ENCODE measurements at places on chromosomes 6 and 20.

DNA sequence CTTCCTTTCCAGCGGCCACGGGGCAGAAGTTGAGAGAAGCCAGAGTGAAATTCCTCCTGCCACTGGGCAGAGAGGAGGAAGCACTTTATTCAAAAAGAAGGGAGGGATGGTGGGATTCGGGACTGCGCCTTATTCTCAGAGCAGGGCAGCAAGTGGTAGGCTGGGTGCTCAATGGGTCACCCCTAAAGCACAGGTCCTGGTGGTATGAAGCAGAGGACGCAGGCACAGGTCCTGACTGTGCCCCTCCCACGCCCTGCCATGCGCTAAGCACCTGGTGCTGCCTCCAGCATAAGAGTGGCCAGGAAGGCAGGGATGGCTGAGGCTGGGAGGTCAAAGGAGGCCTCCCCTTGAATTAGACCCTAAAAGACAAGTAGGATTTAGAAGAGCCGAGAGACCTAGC is 4.9 kb upstream of the GRM4 start:
- no peak for DNase-seq

GRCh38 chr20:58575776-58576602 is 60.8 kb upstream of the APCDD1L start:
- no peak for DNase-seq

DNA sequence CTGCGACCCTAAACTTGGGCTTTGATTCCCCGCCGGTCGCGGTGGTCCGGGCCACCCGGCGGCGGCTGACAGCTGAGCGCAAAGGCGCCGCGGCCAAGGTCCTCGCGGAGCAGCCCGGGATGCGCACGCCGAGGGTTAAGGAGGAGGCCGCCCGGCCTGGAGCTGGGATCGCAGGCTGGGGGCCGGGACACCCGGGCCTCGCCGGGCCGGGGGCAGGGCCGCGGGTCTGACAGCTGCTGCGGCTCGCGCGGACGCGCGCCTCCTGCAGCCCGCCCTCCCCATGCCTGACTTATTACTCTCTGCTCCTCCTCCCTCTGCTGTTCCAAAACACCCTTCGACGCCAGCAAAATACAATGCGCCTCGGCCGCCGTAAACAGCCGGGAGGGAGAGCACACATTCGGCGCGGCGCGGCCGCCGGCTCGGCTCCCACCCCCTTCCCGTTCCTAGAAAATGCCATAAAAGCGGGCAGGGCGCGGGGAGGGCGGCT is 746 bp downstream of the BACH2 start:
- peak; percentile 64 for DNase-seq

DNA sequence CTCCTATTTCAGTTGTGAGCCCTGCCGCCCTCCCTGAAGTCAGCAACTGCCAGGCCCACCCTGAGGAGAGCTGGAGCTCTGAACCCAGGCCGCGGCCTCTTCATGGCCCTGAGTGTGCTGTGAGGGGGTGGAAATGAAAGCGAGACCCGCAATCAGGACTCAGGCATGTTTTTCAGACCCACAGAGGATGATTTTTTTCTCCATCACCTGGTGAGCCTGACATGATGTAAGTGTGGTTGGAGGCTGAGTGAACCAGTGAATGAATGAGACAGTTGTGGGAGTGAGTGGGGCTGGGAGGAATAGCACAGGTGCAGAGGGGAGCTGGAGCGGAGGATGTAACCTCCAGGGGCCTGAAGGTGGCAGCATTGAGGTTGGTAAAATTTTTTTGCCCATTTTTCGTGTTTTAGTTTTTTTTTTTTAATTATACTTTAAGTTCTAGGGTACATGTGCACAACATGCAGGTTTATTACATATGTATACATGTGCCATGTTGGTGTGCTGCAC is 18.3 kb downstream of the RAET1L start:
- peak; percentile 33 for DNase-seq

DNA sequence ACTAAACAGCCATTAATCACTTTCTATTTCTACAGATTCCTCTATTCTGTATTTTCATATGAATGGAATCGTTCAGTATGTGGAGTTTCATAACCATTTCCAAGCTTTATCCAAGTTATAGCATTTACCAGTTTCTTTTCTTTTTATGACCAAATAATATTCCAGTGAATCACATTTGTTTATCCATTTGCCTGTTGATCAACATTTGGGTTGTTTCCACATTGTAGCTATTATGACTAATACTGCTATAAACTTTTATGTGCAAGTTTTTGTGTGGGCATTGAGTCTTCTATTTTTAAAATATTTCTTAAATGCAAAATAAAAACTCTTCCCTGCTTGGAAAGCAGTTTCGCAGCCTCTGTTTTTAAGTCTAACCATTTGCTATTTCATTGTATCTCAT is 336.4 kb upstream of the OPRM1 start:
- DNase-seq: no peak

DNA sequence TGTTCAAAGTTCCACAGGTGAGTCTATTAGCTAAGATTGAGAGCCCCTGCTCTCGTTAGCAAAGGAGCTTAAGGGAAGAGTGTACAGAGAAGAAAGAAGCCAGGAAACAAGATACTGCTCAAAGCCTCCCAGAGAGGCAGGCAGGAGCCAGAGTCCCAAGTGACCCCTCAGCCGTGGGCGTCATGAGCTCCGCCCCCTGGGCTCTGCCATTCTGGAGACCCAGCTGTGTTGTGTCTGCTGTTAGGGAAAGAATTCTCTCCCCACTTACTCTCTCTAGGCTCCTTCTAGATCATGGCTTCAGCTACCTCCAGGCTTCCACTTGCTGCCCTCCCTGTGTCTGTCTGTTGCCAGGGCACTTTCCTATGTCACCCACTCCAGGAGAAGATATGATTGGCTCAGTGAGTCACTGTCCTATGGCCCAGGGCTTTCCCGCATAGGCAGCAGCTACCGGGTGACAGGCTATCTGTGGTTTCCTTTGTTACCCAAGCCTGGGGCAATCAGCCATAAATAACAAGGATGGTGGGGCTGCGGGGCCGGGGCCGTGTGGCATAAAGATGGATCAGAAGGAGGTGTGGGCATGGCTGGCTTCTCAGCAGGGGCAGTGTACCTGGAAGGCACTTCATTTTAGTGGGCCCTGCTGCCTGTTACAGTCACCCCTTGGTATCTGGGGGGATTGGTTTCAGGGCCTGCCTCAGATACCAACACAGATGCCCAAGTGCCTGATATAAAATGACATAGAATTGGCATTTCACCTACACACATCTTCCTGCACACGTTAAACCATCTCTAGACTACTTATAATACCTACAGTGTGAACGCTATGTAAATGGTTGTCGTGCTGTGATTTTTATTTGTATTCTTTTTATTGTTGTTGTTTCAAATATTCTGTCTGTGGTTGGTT is 118.9 kb downstream of the ARMC2 start:
- peak; percentile 57 for DNase-seq

DNA sequence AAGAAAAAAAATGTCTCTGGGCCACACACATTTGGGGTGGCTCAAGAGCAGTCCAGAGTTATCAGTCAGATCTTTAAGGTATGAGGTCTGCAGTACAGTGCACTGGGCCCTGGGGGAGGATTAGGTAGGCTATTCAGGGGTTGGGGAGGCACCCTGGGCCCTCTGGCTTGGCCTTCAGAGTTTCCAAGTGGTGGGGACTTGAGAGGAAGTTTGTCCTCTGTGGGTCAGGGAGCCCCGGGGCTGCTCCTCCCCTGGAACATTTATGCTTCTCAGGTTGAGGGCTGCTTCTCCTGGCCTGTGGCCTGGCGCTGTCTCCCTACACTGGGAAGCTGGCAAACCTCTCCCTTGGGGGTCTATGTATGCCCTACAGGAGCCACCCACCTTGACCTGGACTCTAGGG is 46.0 kb downstream of the PTK7 start:
- no peak for DNase-seq

DNA sequence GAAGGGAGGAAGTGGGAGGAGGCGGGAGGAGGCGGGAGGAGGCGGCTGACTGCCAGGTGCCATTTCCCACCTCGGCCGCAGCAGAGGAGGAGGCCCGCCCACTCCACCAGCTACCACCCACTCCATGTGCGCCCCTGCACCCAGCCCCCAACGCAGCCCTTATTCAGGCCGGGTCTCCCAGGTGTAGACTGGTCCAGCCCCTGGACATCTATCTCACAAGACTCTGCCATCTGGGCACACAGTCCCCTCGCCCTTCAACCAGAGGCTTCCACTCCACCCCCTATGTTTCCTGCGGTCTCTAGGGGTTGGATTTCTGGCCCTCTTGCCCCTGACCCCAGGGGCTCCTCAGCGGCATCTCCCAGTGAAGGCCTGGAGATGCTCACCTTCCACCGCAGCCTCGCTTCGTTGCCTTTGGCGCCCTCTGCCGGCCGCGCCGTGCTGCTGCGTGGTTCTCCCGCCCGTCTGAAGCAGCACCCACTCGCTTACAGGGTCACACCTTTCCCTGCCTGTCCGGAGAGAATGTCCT is 32.6 kb upstream of the FAM83D start:
- DNase-seq: peak; percentile 55

DNA sequence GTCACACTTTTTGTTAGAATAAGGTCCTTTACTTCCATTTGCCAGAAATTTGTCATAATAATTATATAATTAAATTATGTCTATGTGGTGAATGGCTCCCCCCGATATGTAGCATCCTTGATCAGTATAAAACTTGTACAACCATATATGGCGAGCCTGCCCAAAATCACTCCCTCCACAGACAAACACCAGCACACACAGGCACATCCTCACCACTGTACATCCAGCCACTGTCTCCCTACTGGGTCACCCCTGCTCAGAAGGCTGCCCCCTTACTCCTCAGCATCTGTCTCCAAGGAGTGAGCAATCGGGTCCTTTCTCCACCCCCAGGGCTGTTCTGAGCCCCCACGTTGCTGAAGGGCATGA is 87.0 kb upstream of the MYL9 start:
- DNase-seq: no peak

DNA sequence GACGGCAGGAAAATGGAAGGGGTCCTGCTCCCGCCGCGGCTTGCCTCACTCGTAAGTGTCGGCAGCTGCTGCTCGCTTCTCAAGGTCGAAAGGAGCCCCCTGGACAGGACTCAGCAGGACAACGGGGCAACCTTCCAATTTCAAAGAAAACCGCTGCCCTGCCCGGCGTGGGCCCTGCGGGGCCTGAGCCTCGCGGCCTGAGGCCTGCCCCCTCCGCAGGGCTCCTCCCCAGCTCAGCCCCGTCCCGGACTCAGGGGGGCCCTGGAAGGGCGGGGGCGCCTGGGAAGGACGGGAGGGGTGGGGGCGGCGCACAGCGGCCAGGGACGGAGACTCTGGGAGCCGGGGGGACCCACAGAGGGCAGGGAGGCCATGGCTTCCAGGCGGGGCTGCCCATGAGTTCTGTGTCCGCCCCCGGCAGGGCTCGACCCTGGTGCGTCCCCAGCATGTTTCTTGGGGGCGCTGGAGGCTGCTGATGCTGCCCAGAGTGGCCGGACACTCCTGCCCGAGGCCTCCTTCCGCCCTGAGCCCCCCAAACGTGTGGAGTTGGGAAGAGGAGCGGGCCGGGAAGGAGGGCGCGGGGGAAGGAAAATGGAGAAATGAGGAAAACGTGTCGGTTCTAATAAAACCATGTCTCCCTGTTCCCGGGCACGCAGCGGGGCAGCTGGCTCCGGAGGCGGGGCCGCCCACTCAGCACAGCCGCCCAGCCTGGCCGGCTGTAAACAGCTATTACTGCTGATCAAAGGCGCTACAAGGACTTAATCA is 114.6 kb downstream of the DLL1 start:
- DNase-seq: no peak

DNA sequence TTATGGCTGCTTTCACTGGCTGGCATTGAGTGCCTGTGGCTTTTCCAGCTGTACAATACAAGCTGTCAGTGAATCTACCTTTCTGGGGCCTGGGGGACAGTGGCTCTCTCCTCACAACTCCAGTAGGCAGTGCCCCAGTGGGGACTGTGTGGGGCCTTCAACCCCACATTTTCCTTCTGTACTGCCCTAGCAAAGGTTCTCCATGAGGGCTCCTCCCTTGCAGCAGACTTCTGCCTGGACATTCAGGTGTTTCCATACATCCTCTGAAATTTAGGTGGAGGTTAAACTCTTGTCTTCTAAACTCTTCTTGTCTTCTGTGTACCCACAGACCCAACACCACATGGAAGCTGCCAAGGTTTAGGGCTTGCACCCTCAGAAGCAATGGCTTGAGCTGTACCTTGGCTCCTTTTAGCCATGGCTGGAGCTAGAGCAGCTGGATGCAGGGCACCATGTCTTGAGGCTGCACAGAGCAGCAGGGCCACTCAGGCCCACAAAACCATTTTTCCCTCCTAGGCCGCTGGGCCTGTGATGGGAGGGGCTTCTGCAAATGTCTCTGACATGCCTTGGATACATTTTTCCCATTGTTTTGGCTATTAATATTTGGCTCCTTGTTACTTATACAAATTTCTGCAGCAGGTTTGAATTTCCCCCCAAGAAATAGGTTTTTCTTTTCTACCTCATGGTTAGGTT is 9.6 kb downstream of the PEX7 start:
- DNase-seq: no peak

DNA sequence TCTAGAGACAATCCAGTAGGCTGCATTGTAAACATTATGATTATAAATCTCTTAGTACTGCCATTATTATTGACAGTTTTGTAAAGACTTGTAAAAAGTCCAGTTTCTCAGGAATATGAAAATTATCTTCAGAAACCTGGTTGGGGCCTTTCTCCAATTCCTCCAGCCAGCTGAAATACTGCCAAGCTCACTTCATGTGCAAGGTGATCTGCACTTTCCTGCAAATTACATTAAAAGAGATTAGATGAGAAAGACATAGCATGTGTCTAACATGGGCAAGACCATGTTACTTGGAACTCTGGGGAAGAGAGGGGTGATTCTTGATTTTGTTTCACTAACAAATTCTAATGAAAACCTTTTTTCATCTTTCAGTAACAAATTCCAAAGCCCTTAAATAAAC is 24.0 kb downstream of the PGM3 start:
- DNase-seq: no peak

DNA sequence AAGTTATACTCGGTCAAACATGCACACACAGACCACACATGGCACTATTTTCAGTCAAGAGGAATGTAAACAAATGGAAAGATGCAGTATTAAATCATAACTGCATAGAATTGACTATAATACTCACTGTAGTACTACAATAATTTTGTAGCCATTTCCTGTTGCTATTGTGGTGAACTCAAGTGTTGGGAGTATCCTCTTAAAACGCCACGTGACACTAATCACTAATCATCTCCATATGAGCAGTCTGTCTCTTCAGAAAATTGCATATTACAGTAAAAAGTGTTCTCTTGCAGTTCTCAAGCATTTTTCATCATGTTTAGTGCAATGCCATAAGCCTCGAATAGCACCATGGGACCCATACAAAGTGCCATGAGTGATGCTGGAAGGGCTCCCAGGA is 258.7 kb upstream of the ID4 start:
- no peak for DNase-seq

- DNase-seq: peak; percentile 98
These were observed 59.0 kb downstream of the RIN2 start for GRCh38 chr20:19817017-19817416.

DNA sequence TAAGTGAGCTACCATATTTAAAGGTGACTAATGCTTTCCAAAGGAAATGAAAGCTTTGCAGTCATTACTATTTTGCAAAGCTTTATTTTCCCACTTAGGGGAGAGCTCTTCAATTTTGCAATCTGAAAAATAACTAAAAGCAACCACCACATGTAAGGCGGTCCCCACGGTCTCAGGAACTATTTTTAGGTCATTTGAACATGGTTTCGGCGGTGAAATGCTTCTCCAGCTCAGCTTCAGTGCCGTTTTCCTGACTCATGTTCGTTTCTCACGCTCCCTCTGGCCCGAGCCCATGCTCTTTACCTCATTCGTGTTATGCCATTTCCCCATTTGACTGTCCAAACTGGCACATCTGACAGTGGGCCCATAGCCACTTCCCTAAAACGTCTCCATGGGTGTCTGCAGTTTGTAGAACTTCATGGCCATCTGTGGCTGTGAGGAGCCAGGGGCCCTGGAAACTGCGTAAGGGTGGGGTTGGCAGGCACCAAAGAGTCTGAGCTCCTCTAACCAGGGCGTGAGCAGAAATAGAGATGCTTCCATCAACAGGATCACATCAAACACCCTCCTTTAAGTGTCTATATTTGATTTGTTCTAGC is 46.5 kb downstream of the ADTRP start:
- DNase-seq: peak; percentile 61

Data from fibroblast of pulmonary artery (primary cell).